ENCODE measurements at places on chromosomes 5 and 9. TPM values are rescaled to one million over a fixed set of nuclear protein-coding genes. Genes with fewer than 3 reads are reported as not detected.
A peak's percentile ranks its signal among the peaks of the same experiment; 100 is the strongest.

DNA sequence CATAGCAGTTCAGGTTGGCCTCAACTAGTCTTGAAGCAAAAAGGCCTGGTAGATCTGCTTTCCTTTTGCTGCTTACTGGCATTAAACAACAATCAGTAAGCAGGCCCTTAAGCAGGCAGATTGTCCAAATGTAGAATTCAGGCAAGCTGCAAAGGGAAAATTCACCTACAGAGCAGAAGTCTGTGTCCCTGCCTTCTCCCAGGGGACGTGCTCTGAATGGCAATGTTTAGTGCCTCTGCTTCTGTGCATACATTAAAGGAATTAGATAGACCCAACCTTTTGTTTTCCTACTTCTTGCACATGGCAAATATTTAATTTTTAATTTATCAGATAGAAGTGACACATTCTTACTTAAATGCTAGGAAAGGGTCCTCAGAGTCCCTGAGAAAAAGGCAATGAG, 328.8 kb upstream of the PIK3R1 start:
- DNase-seq, result no peak

- no peak for DNase-seq
These were observed 22.1 kb downstream of the TBC1D9B start for GRCh38 chr5:179885491-179886090.

- DNase-seq, result no peak
These were observed 54.9 kb upstream of the ZSWIM6 start for GRCh38 chr5:61277190-61277589.

DNA sequence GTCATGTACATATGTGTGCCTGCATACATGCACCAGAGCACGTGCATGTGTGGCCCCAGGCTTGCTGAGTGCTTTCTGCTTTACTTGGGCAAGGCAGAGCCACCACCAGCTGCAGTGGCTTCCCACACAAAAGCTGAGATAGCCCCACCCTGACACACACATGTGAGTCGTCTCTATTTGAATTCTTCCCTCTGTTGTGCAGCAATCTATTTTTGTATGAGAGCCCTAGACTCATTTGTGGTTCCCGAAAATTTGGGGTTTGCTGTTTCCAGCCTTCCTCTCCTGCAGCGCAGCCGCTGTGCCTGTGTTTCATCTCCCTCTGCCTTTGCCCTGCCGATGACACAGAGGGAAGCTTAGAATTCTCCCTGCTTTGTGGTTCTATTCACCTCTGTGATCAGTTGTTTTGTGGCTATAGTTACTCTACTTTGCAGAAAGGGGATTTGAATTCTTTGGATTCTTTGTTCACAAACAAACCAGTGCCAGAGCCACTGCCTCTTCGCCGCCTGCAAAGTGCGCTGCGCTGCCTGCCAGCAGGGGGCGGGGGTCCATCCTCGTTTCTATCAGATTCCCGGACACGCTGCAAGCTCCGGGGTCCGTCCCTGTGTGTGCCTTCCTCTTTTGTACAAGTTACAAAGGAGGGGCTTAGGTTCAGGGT, 95.8 kb upstream of the DAP start:
- peak; percentile 43 for DNase-seq

DNA sequence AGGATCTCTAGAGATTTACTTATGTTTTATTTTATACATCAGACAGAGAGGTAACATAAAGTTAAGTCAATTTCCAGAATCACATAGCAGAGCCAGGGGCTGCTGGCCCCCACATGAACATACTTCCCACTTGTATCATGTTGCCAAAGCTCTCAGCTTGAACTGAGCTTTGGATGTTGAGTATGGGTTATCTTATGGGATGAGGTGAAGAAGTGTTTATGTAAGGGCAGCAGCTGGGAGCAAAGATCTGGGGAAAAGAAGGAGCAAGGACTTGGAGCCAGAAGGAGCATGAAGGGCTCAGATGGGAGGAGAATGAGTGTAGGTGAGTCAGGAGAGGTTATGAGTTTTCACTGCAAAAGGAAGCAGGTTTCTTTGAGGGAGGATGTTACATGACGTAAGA, 72.0 kb downstream of the MROH2B start:
- DNase-seq, result no peak

DNA sequence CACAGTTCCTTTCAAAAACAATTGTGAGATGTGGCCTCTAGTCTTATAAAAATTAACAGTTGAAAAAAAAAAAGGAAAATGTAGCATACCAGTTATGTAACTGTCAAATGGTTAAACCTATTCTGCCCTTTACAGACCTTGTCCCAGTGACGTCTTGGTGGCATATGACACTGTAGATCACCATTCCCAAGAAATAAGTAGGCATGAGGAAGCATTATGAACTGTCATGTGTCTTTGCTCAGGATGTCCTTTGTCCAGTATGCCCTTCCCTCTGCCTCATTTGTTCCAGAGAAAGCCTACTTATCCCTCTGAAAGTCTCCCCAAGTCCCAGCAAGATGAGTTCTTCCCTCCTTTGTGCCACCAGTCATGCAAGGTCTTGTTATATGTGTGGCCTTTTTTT, 63.2 kb downstream of the PAM start:
- no peak for DNase-seq

- no peak for DNase-seq
These were observed 48.9 kb downstream of the PAX5 start for GRCh38 chr9:36985061-36985768.

GRCh38 chr5:54275361-54275760, 35.0 kb downstream of the ARL15 start:
- DNase-seq, result no peak

DNA sequence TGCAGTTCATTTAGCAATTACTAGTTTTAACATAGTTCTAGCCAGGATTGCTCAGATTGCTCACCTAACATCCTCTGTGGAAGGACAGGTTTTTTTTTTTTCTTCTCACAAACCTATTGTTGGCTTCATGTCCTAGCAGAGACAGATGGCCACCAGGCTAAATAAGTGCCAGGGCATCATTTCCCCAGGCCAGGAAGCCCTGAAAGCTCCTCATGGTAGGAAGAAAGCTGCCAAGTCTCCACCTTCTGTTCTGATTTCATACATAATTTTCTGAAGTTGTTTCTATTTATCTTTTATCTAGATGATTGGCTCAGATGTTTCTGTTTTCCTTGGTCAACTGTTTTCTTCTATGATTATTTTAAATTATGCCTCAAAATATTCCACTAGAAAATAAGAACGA, 31.0 kb downstream of the EFCAB9 start:
- DNase-seq, result no peak

DNA sequence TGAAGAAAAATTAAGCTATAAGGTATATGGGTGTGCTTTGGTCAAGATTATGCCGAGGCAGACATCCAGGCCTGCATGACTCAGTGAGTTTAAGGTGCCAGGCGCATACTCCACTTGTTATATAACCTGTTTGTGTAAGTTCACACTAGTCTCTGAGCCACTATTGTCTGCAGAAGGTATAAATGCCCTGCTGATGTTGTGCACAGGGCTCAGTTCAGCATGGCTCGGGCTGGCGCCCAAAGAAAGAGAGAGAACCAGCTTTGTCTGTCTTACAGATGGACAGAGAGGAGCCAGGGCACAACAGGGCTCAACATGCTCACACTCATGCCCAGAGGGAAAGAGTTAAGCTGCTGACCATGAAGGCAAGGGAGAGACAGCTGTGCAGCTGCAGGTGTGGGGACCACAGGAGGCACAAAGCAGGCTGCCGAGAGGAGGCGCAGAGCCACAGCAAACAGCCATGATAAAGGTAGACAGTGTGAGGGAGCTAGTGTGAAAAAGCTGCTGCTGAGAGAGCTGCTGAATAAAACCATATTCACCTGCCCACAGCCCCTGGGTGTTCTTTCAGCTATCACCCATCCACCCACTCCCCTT, 1587.6 kb upstream of the C9orf72 start:
- DNase-seq, result peak; percentile 4

DNA sequence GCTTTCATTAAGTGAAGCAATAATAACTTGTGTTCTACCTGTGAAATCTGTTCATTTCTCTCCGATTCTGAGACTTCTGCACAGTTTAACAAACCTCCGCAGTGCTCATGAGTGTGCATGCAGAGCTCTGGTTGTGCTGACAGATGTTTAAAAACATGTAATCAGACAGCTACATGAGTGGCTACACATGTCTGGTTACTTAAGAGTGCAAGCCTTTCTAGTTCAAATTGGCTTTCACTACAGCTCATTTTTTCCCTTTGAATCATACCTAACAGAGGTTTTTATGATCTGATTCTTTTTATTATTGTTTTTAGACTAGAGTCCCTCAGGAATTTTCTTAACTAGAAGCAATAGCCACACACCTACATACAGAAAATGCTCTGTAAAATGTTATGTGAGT, 310.2 kb downstream of the ARRDC3 start:
- no peak for DNase-seq

- DNase-seq, result no peak
These were observed 123.0 kb upstream of the FSTL4 start for GRCh38 chr5:133735346-133735745.

DNA sequence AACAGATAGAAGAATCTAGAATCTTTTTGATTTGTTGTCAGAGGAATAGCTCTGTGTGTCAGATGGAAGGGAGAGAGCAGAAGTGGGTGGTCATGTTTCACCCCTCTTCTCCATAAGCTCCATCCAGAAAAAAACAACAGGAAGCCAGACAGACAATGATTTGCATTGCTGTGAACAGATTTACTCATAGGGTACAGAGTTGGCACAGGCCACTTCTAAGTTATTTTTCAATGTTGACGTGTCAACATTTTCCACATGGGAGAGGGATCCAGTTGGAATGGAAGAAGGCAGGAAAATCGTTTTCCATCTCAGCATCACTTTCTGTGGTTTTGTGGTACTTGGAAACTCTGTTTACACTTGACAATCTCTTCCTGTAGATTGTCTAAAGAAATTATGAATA, 86.7 kb downstream of the INSYN2B start:
- no peak for DNase-seq

GRCh38 chr5:35230038-35230611, at the start of gene PRLR:
PRLR (minus strand) TSS chr5:35230487; CDS start chr5:35089620, 140,867 bp downstream.
- no peak for DNase-seq

GRCh38 chr5:91937121-91937520, 554.0 kb upstream of the ARRDC3 start:
- DNase-seq, result no peak

DNA sequence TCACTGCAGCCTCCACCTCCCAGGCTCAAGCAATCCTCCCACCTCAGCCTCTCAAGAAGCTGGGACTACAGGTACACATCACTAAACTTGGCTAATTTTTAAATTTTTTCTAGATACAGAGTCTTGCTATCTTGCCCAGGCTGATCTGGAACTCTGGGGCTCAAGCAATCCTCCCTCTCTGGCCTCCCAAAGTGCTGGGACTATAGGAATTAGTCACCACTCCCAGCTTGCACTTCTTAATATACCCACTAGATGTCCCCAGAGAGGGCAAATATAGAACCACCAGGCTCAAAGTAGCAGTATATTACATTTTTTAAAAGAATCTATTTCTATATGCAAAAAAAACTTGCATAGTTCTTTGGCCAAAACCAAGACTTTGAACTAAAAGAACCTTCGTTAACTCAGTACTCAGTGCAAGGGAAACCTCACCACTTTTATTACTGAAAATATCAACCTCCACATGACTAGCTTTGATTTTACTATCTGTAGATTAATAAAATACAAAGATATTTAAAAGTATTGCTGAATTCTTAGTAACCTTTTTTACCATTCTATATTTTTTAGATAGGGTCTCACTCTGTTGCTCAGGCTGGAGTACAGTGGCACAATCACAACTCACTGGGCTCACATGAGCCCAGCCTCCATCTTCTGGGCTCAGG, 25.8 kb upstream of the HSD17B3 start:
- DNase-seq, result no peak

GRCh38 chr5:151202381-151203139, 21.3 kb downstream of the CCDC69 start:
- DNase-seq, result no peak

DNA sequence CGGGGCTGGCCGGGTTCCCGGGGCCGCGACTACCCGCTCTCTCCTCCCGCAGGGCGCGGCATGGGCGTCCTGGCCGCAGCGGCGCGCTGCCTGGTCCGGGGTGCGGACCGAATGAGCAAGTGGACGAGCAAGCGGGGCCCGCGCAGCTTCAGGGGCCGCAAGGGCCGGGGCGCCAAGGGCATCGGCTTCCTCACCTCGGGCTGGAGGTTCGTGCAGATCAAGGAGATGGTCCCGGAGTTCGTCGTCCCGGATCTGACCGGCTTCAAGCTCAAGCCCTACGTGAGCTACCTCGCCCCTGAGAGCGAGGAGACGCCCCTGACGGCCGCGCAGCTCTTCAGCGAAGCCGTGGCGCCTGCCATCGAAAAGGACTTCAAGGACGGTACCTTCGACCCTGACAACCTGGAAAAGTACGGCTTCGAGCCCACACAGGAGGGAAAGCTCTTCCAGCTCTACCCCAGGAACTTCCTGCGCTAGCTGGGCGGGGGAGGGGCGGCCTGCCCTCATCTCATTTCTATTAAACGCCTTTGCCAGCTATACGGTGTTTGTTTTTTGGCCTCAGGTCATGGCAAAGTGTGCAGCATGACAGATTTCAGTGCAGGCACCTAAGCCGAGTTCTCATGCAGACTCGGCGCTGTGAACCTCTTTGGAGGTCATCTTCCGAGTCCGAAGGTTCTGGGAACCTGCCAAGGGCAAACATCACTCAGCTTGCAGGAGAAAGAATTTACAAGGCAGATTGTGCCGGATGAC, 516 bp downstream of the MRPL41 start:
- DNase-seq, result no peak

GRCh38 chr5:150067405-150067960, 18.9 kb downstream of the CSF1R start:
- no peak for DNase-seq

- DNase-seq, result peak; percentile 14
These were observed 28.4 kb upstream of the SSBP2 start for GRCh38 chr5:81779125-81779915.

- DNase-seq, result no peak
These were observed 140.2 kb downstream of the NFIB start for GRCh38 chr9:14173713-14174112.

DNA sequence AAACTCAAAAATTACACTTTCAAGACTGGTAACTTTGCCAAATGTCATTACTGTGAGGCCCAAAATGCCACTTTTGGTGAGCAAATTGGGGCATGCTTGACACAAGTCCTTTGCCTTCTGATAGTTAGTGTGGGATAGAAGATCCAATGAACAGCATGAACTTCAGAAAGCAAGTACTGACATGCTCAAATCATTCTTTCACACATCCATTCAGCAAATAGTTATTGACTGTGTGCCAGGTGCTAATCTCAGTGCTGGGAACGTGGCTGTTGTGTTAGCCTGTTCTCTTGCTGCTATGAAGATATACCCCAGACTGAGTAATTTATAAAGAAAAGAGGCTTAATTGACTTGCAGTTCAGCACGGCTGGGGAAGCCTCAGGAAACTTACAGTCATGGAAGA, 247.0 kb downstream of the CHSY3 start:
- DNase-seq, result no peak

GRCh38 chr5:120507800-120508463, 43.8 kb downstream of the PRR16 start:
- DNase-seq, result no peak

- no peak for DNase-seq
These were observed 140.8 kb downstream of the COL23A1 start for GRCh38 chr5:178449163-178450070.

Gene CDKN2A
- not detected for total RNA-seq

Gene NNT
- 157 TPM for total RNA-seq

Gene NR2F1-AS1
- 109 TPM for total RNA-seq

Gene FREM1
- total RNA-seq, result 1.4 TPM

Gene FAM114A2
- total RNA-seq, result 26.2 TPM

Gene PCA3
- 0.16 TPM for total RNA-seq

Gene CARTPT
- not detected for total RNA-seq

Gene IGFBPL1
- 67.1 TPM for total RNA-seq

Gene CCDC192
- total RNA-seq, result not detected
